ENCODE measurements at places on chromosomes 5 and 9. TPM values are rescaled to one million over a fixed set of nuclear protein-coding genes. Genes with fewer than 3 reads are reported as not detected.

The ZNF346 gene
- total RNA-seq: 12.7 TPM

The SHISAL2B gene
- total RNA-seq: not detected

DNA sequence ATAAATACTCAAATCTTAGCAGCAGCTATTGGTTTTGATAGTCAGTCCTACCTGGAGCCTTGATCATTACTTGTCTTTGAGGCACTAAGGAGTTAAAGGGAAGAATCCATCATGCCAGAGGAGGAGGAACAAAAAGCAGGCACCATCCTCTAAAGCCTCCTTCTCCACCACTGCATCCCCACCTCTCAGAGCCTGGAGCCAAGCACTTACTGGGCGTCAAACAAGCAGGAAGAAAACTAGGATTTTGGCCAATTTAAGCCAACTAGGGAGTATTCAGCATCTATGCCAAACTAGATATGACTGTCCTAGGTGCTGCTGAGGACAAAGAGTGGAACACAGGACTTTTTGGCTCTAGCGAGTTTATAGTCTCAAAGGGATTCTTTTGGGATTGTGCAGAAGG, 152.5 kb downstream of the PPP2R2B start:
- DNase-seq: no peak

DNA sequence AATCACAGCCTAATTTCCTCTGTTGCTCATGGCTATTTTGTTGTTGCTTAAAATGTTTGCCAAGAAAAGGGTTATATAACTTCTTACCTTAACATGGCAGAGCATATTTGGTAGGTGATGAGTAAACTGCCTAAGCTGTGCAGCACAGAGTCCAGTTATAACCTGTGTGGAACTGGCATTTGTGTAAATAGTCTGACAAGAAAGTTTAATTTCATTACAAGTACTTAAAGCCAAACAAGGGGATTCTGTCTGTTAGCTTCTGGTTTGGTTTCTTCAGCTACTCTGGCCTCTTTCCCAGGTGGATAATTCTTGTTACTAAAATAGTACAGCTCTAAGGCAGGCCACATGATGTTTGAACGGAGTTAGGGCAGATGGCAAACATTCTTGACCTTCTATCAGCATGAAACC, 72.2 kb downstream of the PTCD2 start:
- DNase-seq: no peak

The PANK3 gene
- 54.0 TPM for total RNA-seq

The MSX2 gene
- total RNA-seq: not detected

GRCh38 chr9:27457445-27457844, 66.6 kb upstream of the IFNK start:
- no peak for DNase-seq

The ST6GALNAC4 gene
- 23.5 TPM for total RNA-seq

- DNase-seq: no peak
Measured at GRCh38 chr9:121537283-121537682, 37.6 kb upstream of the GGTA1 start.

The ADAM19 gene
- total RNA-seq: 107 TPM

DNA sequence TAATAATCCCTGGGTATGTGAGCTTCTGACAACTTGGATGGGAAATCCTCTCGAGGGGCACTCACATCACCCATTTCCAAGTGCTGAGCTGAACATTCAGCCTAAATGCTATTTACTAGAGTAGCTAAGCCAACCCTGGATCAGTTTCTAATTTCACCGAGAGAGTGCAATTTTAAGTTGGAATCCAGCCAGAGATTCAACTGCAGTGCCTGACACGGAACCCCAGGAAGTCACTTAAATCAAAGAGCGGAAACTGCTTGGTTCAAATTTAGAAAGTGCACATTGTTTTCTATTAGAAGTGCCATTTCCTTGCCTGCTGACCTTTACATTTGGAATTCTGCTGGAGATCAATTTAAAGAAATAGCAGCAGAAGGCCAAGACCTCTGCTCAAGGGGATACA, 8.8 kb downstream of the SPRY4 start:
- no peak for DNase-seq

The GRIN1 gene
- total RNA-seq: not detected

- DNase-seq: no peak
Measured at GRCh38 chr5:6236170-6236793, 142.1 kb downstream of the MED10 start.

GRCh38 chr5:115657881-115658233, 32.0 kb upstream of the TMED7 start:
- no peak for DNase-seq

DNA sequence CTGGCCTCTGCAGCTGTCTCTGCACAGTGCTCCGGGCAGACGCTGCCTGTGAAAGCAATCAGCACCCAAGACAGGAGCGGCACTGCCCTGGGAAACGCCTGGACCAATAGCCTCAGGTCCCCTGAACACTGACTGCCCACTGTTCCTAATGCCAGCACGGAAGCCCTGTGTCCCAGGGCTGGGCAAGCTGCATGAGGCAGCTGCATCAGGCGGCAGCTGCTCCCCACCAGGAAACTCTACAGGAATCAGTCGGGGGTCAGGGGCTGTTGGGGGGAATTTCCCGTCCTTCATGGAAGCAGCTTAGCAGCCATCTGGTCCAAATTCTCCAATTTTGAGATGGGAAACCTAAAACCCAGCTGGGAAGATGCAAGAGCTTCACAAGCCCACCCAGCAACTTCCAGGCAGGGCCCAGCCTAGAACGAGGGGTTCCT, 118.6 kb downstream of the VAV2 start:
- DNase-seq: no peak

- DNase-seq: peak; percentile 53
Measured at GRCh38 chr9:91425271-91425670, 1.6 kb upstream of the NFIL3 start.

- DNase-seq: no peak
Measured at GRCh38 chr5:145178641-145179523, 656.3 kb downstream of the PRELID2 start.

DNA sequence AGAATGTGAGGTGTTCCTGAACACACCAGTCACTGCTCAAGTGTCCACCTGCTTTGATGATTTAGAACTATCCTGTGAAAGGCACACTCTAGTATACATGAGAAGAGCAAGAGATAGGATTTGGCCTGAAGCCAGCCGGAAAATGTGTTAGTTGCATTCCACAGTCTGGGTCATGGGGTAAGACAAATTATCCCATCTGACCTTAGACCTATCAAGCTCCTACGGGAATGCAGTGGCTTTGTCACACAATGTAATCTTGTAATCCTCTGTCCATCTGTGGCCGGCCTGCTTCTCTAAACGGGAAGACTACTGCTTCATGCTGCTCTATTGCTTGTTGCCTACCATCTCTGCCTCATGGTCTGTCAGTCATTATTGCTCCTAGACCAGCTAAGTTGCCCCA, 92.4 kb upstream of the PRRC1 start:
- no peak for DNase-seq

DNA sequence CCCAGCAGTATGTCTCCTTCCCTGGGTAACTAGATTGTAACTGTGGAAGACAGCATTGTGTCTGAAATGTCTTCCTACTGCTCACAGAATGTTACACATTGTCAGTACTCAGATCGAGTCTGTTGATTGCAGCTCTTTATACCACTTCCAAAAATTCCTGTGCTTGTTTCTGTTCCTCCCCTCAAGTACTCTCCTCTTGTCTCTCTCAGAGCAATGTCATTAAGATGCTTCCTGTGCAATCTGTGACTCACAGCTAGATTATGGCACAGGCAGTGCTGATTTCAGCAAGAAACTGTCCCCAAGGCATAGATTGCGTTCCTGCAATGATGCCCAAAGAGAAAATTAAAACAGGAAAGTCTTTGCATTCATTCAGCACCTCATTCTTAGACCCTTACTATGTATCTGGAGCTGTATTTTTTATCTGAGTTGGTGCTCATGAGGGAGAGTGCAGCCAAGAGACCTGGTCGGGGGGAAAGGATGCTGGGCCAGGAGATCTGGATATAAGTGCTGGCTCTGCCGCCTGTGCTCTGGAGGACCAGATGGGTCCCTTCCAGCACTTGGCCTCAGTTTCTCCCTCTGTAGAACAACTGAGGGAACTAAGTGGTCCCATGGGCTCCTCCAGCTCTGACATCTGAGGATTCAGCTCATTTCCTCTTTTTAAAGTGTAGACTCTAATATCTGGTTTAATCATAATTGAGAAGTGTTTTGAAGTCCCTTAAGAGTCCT, 40.8 kb upstream of the GNPDA1 start:
- DNase-seq: peak; percentile 21

The WDR38 gene
- not detected for total RNA-seq

DNA sequence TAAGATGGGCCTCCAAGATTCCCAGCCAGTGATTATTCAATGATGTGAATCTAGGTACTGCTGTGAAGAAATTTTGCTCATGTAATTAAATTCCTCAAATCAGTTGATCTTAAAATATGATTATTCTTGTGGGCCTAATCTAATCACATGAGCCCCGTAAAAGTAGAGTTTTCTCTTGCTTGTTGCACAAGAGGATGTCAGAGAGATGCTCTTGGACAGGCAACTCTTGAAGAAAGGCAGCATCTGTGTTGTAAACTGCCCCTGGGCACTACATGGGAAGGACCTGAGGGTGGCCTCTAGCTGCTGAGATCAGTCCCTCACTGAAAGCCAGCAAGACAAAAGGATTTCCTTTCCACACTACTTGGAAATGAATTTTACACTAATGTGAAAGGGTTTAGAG, 132.9 kb downstream of the TRPM3 start:
- DNase-seq: no peak

The SLC30A5 gene
- 49.0 TPM for total RNA-seq

DNA sequence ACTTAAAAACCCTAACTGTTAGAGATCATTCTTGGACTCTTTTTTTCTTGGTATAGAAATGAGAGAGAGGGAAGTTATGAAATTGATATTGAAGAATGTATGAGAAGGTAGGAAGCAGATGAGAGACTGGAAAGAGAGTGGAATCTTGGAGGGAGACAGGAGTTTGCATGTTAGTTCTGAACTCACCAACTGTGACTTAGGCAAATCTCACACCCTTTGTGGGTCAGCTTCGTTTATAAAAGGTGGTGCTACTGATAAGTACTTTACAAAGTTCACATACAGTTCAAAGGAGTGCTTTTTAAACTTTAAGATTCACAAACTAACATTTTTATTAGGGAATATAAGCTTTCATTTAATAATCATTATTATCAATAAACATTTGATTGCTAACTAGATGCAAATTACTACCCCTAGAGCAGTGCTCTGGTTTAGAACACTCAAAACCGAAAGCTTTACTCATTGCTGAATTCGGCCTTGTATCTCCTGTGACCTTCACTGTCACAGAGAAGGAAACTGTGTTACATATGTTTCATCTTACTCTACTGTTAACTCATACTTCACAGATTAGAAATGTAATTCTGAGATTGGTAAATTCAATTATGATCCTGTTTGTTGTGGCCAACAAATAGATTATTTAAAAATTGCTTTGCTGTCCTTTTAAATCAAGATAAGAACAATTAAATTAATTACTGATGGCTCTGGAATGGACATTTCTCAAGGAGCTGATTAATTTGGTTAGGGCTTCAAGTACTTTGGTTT, 143.2 kb downstream of the RMI1 start:
- DNase-seq: no peak

DNA sequence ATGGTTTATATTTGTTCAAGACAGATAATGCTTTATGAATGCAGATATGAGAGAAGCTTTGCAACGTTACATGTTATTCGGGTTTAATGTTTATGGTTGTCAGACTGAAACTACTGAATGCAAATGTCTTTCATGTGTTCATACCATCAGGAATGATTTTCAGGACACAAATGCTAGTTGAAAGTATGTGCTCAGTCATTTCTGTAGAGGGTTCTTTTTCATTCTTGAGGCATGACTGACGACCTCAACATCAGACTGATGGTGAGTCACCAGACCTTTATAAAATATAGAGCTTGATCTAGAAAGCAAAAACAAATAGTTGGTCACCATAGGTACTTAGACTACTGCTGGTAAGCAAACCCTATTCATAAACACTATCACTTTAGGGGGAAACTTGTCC, 287.3 kb upstream of the NUDT12 start:
- DNase-seq: no peak

The EIF4E1B gene
- not detected for total RNA-seq

DNA sequence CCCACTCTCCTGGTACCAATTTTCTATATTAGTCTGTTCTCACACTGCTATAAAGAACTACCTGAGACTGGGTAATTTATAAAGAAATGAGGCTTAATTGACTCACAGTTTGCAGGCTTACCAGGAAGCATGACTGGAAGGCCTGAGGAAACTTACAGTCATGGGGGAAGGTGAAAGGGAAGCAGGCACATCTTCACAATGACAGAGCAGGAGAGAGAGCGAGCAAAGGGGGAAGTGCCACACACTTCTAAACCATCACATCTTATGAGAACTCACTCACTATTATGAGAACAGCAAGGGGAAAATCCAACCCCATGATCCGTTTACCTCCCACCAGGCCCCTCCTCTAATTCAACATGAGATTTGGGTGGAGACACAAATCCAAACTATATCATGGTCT, 72.2 kb downstream of the ATG10 start:
- DNase-seq: no peak

GRCh38 chr9:93683331-93684134, 107.1 kb downstream of the PHF2 start:
- DNase-seq: peak; percentile 5

GRCh38 chr5:107618242-107618641, 52.5 kb downstream of the EFNA5 start:
- no peak for DNase-seq

DNA sequence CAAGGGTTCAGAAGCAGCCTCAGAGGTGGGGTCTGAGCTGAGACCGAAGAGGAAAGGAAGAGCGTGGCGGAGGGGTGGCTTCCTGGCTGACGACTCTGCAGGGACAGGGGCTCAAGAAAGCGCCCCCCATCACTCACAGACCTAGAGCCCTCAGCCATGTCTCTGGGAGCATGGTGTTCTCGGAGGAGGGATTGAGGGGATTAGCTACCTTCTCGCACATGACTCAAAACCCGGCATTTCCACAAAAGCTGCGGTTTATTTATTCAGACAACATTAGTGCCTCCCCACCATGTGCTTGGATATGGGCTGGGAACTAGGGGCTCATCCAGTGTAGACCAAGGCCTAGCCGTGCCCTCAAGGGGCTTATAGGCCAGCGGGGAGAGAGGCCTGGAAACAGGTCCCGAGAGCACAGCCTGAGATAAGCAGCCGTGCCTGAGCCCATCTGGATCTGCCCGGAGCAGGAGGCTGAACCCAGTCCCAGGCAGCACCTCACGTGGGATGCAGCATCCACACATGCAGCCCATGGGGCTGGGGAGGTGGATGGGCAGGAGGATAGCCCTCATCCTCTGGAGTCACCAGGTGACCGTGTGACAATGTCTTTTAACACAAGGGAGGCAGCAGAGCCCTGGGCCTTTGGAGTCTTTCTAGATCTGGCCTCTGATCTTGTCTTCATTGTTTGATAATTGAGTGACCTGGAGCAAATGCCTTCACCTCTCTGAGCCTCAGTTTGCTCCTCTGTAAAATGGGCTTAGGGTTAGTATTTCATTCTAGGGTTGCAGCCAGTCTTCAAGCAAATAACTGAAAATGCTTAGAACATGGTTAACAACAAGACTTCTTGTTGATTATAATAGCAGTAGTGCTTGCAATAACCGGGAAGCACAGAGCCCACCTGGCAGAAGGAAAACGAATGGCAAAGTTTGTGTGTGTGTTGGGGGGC, 878 bp upstream of the HMCN2 start:
- DNase-seq: no peak

The IFNA16 gene
- not detected for total RNA-seq
